ENCODE measurements at places on chromosomes 7 and 10.

- DNase-seq = no peak
Observed at GRCh38 chr7:144049491-144049890, 743 bp downstream of the OR2A5 start.

DNA sequence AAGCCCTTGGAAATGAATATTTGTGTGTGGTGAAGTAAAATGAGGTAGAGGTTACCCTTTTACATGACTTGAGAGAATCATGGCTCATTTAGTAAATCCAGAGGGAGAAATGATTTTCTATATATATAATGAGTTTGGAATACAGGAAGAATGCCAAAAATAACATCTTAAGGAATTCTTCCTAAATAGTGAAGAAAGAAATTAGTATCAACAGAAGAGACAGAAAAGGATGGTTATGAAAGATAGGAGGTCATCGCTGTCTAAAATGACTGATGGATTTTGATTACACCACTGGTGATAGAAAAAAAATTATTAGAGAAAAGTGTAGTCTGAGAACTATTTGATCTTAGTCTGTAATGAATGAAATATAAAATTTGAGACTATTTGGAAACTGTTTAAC is 283.0 kb downstream of the ADK start:
- DNase-seq = no peak

DNA sequence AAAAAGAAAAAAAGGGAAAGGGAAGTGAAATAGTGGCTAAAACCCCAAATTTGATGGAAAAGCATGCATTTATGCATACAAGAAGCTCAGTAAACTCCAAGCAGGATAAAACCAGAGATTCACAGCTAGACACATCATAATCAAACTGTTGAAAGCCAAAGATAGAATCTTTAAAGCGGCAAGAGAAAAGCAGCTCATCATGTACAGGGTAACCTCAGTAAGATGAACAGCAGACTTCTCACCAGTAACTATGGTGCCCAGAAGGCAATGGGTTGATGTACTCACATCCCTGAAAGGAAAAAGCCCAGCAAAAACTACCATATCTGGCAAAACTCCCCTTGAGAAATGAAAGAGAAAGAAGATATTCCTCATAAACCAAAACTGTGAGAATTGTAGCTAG is 60.4 kb downstream of the TPST1 start:
- DNase-seq = no peak

DNA sequence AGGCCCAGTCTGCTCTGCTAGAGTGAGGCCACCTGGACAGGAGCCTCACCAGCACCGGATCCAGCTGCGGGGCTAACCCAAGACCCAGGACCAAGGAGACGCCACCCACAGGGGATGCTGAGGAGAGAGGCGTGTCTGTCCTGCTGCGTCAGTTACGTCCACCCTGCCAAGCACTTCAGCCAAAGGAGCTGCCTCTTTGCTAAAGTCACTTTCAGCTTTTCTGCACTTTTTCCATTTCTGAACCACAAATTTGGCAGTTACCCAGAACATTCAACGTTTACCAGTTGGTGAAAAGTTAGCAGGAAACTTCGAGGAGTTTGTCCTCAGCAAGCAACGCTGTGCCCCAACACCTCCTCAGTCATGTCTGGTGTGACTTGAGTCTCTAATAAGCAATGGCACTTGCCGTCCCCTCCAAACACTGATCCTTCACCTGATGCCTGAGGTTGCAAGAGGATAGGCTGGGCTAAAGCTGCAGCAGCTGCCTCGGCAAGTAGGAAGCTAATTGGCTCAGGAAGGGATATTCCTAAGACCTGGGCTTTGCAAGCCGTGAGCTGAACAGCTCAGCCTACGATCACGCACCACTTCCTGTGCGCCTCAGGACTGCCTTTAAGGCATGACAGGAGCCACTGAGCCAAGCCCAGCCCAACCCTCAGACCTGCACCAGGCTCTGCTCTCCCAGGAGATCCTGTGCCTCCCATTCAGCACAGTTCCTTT is 40.1 kb downstream of the KCNH2 start:
- no peak for DNase-seq

- DNase-seq = peak; percentile 14
Observed at GRCh38 chr7:45217358-45217757, 59.8 kb downstream of the RAMP3 start.

DNA sequence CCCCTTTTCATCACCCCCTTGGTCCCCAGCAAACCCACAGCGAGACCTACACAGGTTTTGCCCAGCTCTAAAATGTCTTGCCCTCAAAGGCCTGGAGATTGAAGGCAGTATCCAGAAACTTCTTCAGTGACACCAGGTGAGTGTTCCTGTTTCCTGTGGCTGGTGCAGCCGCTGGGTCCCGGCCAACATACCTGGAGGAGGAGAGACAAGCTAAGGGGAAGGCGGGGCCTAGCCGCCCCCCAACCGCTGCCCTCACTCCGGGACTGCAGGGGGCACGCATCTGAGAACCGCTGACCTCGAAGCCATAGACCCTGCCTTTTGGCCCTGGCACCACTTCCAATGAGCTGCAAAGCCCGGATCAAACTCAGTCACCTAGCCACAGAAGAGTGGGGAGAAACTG is 27.0 kb downstream of the OGDHL start:
- no peak for DNase-seq
